ENCODE measurements at places on chromosomes 7 and 10.

DNA sequence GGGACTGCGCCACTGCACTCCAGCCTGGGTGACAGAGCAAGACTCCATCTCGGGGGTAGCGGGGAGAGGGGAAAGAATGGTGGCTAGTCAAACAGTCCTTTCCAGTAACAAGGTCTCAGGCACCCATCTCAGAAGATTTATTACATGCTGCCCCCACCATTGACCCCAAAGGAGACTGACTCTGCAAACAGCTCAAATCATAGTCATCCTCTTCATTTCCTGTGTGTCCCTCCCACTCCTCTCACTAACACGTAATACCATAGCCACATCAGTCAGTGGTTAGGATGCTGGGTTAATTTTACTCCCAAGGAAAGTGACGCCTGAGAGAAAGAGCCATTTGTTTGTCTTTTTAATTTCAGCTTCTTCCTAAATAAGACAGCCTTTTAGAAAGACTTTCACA, 56.6 kb upstream of the BET1 start:
- no peak for DNase-seq

GRCh38 chr7:144820552-144820951, 15.3 kb downstream of the TPK1 start:
- no peak for DNase-seq

GRCh38 chr10:129761197-129761972, 202.7 kb downstream of the EBF3 start:
- DNase-seq, result no peak

DNA sequence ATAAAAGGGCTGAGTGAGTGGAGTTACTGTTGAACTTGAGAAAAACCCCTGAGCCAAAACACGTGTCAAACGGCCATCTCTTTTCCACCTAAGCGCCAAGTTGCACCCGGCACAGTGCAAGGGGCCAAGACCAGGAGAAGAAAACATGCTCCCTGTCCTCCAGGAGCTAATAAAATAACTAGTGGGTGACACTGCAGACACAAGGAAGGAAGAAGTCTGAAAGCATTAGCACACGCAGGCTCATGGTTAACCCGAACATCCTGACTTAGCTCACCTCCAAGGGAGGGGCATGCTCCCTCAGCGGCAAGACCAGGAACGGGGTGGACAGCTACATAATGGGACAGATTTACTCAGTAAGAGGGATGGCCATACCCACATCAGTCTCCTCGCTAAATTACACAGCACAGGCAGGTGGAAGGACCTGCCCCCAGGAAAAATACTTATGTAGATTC, 65.0 kb downstream of the PIP4K2A start:
- DNase-seq, result no peak

GRCh38 chr7:81244224-81244623, 325.4 kb upstream of the SEMA3C start:
- DNase-seq, result no peak

DNA sequence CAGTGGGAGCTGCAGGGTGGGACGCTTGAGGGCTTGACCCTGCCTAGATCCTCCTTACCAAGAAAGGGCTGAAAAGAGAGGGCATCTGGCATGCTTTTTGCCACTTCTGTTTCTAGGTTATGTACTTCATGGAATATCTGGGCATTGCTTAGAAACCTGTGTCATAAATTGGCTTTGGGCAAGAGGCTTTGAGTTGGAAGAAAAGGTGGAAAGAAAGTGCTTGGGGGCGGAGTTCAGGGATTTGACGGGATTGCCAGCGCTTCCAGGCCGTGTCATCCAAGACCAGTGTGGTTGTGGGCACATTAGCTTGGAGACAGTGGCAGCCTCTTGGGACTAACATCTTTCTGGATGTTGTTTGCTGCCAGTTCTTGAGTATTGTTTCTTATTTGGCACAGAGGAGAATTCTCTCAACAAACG, 825 bp downstream of the ZNF862 start:
- no peak for DNase-seq

GRCh38 chr7:38658921-38659320, 27.7 kb upstream of the AMPH start:
- DNase-seq, result no peak

DNA sequence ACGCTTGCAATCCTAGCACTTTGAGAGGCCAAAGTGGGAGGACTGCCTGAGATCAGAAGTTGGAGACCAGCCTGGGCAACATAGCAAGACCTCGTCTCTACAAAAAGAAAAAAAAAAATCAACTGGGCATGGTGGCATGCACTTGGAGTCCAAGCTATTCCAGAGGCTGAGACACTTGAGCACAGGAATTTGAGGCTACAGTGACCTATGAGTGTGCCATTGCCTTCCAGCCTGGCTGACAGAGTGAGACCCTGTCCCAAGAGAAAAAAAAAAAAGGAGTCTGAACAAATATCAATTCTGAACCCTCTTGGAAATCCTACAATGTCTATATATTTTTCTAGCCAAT, 126.8 kb upstream of the NRP1 start:
- DNase-seq, result no peak

DNA sequence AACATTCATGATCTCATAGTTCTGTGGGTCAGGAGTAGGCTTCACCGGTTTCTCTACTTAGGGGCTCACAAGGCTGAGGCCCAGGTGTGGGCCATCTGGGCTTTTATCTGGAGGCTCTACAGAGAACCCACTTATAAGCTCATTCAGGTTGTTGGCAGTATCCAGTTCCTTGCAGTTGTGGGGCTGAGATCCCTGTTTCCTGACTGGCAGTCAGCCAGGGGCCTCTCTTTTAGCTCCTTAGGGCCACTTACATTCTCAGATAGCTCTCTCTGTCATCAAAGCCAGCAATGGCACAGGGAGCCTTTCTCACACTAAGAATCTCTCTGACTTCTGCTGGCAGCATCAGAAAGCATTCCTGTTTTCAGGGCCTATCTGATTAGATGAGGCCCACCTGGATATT, 18.2 kb upstream of the HECTD2 start:
- no peak for DNase-seq

DNA sequence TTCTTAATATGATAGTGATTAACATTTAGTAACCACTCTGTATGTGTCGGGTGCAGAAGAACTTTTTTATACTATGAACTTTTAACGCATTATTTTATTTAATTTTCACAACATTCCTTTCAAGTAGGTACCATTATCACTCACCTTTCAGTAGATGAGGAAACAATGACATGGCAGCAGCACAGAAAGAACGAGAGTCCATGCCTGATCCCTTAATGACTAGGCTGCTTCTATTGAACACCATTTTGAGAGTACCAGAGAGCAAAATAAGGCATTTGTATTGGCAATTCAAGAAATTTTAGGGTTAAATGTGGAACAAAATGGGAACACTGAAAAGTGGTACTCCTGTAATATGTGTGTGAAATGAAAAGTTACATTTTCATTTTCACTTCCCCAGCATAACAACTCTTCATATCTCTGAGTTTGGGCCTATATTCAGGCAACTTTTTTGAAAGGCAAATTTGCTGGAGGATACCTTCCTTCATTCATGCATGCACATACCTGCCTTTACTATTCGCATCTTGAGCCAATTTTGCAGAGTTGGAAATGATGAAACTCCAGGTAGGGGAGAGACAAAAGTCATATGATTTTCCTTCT, 12.8 kb downstream of the LRRN3 start:
- DNase-seq, result no peak

DNA sequence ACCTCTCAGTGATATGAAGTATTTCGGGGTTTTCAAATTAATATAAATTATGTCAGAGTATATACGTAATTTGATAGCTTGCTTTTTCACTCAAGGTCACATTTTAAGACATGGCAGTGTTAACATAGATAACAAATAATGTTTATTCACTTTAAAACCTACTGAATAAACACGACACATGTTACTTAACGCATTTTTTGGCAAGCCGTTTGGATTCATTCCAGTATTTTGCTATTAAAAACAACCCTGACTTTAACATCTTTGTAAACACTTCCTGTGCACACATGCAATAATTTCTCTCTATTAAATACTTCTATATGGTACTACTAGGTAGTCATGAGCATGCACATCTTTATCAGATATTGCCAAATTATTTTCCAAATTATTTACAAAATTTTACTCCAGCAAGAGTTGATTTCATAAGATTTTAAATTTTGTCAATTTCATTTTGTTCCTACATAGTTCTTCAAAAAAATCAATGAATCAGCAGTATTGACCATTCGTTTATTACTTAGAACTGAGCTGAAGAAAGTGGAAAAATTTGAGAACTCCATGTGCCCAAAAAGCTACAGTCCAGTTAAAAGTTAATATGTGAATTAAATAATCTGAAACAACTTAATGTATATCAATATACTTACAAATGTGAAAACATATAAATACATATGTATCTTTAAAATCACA, 26.8 kb upstream of the THSD7A start:
- DNase-seq, result no peak

GRCh38 chr10:21265622-21266021, 259.9 kb downstream of the SKIDA1 start:
- no peak for DNase-seq

GRCh38 chr7:31805209-31805818, 118.3 kb downstream of the PPP1R17 start:
- no peak for DNase-seq

GRCh38 chr7:106238830-106239229, 46.0 kb downstream of the NAMPT start:
- DNase-seq, result no peak

DNA sequence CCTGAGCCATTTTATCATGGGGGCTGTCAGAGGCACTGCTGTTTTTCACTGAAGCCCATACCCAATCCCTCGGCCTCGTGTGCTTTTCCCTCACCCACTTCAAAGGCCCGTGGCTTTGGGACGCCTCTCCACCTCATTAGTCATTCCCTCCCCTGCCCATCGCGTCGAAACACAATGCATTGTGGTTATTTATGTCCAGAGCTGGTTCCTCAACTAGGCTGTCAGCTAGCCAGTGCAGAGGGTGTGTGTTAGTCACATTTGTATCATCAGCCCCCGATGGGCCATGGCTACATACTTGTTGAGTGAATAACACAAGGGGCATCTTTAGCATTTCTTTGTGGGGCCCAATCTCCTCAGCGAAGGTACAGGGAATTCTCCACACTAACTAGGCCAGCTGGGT, 3.8 kb upstream of the CRCP start:
- DNase-seq, result no peak

DNA sequence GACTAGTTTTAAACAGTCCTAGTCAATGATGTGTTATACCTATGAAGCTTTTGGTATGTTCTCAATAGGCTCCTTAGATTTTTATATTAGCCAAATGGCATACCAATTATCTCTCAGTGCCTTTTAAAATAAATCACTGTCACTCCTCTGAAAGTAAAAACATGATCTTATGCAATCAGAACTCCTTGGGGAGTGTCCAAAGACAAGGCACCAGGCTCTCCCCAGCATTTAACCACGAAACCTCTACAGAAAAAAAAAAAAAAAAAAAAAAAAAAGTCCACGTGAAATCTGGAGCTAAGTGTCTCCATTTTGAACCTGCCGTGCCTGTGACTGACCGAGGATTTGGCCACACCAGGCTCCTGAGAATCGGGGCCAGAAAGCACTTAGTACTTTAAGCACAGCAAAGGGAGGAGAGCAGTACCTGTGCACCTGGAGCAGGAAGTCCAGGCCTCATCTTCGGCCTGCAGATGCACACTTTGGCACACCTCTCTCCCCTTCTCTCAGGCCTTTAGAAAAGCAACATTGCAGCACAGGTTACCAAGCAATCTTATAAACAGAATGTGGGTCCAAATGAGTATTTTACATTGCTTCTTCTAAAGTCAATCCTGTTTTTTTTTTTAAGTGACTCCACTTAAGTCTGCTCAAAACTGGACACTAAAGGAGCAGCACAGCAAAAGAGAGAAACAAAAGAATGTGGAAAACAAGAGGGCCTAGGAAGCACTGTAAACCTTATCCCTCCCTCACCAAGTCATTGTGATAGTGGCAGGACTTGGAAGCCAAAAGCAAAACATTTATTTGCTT, 1.5 kb downstream of the FAM13C start:
- DNase-seq, result no peak

All from stimulated activated CD4-positive, alpha-beta T cell treated with anti-CD3 and anti-CD28 coated beads, Interleukin-4, amount 100 ng/mL, for 48 hours (primary cell).